Foreskin fibroblast (primary cell): ENCODE measurements at places on chromosomes 2 and 18.

GRCh38 chr2:165815299-165816141 lies 21.5 kb upstream of the GALNT3 start:
- DNase-seq, result no peak

DNA sequence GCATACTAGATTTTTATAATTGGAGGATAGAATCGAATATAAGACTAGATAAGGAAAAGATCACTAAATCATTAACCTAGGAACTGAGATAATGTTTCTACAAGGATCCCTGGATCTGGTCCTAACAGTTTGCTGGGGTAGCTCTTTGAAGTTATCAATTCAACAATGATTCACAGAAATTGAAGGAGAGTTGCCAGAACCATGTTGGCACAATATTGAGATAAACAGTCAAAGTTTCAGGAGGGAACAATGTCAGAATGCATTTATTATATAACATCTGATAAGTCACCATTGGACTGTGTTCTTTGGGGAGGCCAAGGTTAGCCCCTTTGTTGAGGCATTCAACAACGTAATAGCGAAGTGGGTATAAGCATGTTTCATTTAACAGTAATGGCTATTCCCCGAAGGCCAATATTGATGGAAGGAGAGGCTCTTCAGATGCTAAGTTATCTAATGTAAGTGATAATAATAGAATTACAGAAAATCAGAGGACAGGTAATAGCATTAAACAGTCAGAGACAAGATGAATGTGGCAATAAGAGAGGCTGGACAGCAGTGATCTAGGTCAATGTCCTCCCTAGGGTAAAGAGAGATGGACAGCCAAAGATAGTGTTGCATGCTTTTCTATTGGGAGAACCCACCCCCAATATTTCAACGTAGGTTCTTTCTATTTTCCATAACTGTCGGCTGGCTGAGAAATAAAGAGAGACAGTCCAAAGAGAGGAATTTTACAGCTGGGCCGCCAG lies 604.8 kb upstream of the GYPC start:
- DNase-seq, result no peak

- DNase-seq, result no peak
These were observed 328.4 kb downstream of the CLIP4 start for GRCh38 chr2:29443627-29444026.

- DNase-seq, result no peak
These were observed 36.3 kb downstream of the SMAD2 start for GRCh38 chr18:47893939-47894699.

GRCh38 chr18:50545936-50546335 lies 14.0 kb upstream of the MAPK4 start:
- no peak for DNase-seq
